ENCODE measurements at places on chromosomes 12 and 14. TPM values are rescaled to one million over a fixed set of nuclear protein-coding genes. Genes with fewer than 3 reads are reported as not detected.

KLRC2 gene
- total RNA-seq: not detected

RNASE7 gene
- total RNA-seq: not detected

SLC5A8 gene
- total RNA-seq: not detected

MMP17 gene
- not detected for total RNA-seq

DNA sequence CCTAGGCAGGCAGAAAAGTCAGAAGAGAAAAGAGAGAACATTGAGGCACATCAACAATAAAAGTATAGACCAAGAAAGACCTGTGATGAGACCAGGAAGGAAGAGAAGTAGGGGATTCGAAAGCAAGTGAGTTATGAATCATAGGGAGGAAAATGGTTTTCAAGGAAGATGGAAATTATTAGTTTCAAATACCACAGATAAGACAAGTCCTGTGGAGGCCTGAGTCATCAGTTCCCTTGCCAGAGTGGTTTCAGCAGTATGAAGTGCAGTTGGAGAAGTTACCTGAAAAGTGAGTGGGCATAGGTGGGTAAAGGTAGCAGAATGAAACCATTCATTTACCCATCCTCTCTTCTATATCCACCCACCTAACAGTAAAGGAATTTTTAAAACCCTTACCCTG is 25.2 kb upstream of the TSPAN8 start:
- H3K4me3 ChIP-seq: no peak overlapping the region
- DNase-seq: no peak
- no peaks in the 10 kb centered on the region for H3K27me3 ChIP-seq
- no peak overlapping the region for H3K27ac ChIP-seq
- no peaks in the 10 kb centered on the region for H3K4me1 ChIP-seq
- H3K36me3 ChIP-seq: no peaks in the 10 kb centered on the region

DNA sequence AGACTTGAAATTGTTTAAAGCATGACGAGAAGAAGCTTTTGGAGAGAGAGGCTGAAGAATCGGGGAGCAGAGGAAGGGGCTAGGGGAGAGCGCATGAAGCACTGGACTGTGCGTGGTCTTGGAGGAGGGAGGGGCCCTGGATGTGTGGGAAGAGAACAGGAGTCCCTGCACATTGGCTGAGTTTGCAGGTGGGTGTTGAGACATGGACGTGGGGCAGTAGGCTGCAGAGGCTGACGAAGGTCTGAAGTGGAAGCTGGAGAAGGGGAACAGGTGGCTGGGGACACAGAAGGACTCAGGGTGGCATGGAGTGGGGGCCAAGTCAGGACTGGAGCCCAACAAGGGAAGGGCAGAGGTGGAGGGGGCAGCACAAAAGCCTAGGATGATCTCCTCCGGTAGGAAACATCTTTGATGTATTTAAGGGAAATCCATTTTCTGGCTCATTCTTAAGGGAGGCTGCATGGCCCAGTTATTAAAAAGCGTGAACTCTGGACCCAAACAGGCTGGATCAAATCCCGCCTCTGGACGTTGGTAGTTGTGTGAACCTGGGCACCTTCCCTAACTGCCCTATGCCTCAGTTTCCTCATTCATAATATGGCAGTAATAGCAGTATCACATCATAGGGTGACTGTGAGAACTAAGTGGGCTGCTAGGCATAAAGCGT is 29.0 kb downstream of the ADGRD1 start:
- no peak overlapping the region for H3K27ac ChIP-seq
- DNase-seq: no peak
- H3K27me3 ChIP-seq: peaks cover 15% of the 10 kb centered on the region

DNA sequence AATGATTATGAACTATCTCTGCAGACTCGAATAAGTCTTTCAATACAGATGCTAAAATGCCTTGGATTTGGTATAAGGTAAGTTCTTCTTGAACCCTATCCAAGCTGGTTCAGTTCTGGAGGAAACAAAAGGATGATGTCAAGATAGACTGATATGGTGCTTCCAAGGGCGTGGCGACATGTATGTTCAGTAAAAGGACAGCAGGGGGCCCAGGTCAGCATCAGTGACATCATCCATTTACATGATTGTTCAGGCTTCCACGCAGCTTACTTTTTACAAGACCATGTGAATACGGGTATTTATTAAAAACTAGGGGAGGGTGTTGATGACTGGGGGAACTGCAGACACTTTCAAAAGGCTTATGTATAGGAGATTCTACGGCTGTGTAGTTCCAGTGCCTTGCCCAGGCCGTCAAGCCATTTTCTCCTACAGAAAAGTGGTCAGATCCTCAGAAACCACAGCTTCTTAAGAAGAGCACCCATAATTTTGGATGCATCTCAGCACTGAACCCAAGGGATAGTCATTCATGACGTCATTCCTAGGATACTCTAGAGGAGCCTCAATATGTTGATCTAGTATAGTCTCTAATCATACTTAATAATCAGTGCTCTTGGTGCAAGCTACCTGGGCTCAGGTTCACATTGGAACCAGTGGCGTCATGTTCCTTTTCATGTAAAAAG is 527.7 kb downstream of the FUT8 start:
- no peak overlapping the region for H3K27ac ChIP-seq
- DNase-seq: peak; percentile 44
- no peaks in the 10 kb centered on the region for H3K36me3 ChIP-seq
- no peak overlapping the region for H3K4me3 ChIP-seq

DNA sequence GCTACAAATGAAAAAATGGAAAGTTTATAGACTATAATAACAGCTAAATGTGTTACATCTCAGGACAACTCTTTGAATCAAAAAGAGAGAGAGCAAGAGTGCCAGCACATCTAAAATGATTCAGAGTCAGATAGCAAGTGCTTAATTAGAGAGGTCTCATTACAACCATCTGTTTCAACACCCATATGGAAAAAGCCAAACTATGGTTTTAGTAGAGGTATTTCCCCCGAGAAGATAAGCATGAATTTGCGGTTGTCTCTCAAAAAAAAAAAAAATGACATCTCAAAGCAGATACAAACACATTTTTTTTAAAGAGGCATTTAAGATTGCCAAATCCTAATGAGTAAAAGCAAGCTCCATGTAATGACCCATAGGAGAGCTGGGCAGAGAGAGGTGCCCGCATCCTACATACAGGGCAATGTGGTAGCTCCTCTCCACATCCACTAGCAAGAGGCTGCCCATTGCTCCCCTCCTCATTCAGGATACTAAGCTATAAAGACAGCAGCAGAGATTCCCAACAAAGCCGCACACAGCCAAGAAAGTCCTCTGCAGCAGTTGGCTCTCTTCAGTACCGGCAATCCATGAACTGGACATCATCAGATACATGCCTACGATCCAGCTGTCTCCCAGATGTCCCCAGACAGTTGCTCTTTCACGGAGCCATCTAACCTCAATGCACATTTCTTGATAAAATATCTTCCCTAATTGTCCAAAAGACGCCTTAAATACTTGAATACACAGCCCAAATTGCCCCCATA is 100.4 kb downstream of the EFCAB11 start:
- no peaks in the 10 kb centered on the region for H3K27me3 ChIP-seq
- H3K36me3 ChIP-seq: no peaks in the 10 kb centered on the region
- H3K4me3 ChIP-seq: no peak overlapping the region
- H3K27ac ChIP-seq: no peak overlapping the region

- H3K4me1 ChIP-seq: peaks cover 70% of the 10 kb centered on the region
- no peaks in the 10 kb centered on the region for H3K27me3 ChIP-seq
- no peak overlapping the region for H3K4me3 ChIP-seq
- no peak overlapping the region for H3K27ac ChIP-seq
- H3K36me3 ChIP-seq: peaks cover 12% of the 10 kb centered on the region
- no peak for DNase-seq
Observed at GRCh38 chr14:70664698-70665447, 23.2 kb downstream of the TTC9 start.

DNA sequence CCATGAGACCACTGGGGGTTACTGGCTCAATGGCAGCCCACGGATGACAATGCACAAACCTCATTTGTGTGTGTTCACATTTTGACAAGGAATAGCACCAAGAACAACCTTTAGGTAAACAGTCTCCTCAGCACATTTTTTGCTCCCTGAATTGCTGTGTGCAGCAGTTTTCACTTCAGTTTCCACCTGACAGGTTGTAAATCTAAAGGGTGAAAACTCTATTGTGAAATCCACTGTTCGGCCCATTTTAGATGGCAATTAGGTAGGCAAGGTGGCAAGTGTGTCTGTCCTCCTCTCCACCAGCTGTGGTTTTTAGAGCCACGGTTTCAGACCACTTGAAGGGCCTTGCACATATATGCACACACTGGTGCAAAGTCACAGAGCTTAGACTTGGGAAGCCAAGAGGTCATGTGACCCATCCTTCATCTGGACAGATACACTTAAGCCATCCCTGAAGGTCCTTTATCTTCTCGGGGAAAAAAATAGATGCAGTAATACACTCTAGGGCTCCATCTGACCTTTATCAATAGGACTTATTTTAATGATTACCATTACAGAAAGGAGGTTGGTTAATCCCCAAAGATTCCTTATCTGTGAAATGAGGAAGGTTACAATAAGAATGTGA is 23.2 kb downstream of the HAL start:
- H3K27ac ChIP-seq: no peak overlapping the region
- H3K36me3 ChIP-seq: no peaks in the 10 kb centered on the region
- H3K4me3 ChIP-seq: no peak overlapping the region
- H3K4me1 ChIP-seq: no peaks in the 10 kb centered on the region
- H3K27me3 ChIP-seq: no peaks in the 10 kb centered on the region

DNA sequence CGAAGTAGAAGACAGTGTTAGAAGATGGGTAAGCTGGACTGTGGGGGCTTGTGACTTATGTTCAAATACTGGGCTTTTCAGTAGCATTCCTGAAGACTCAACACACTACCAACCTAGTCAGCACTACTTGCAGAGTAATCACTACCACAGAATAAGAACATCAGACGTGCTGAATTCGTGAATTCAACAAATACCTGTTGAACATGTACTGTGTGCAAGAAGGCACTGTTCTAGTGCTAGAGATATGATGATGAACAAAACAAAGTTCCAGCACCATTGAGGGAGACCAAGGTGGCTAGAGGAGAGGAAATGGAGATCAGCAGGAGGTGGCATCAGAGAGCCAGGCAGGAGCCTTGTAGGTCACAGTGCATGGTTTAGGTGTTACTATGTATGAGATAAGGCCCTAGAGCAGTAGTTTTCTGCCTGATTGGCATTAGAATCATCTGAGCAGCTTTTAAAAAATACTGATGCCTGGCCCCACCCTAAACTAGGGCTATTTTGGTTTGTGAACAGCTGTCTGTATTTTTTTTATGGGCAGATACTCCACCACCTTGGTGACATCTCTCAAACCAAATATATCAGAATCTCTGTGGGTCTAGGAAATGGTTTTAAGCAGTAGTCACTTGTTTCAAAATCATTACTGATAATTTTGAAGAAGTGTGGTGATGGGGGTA is 26.8 kb downstream of the FERMT2 start:
- no peak overlapping the region for H3K27ac ChIP-seq
- no peak overlapping the region for H3K4me3 ChIP-seq
- no peaks in the 10 kb centered on the region for H3K36me3 ChIP-seq
- DNase-seq: peak; percentile 31
- H3K4me1 ChIP-seq: peaks cover 4% of the 10 kb centered on the region

GRCh38 chr14:32950584-32950983 is 11.9 kb downstream of the NPAS3 start:
- no peak overlapping the region for H3K4me3 ChIP-seq
- H3K27me3 ChIP-seq: peaks cover 18% of the 10 kb centered on the region
- no peak overlapping the region for H3K27ac ChIP-seq
- DNase-seq: no peak

GRCh38 chr14:34056046-34056445 is 105.2 kb upstream of the EGLN3 start:
- H3K27me3 ChIP-seq: peaks cover 18% of the 10 kb centered on the region
- no peak overlapping the region for H3K4me3 ChIP-seq
- H3K4me1 ChIP-seq: peaks cover 5% of the 10 kb centered on the region
- no peaks in the 10 kb centered on the region for H3K36me3 ChIP-seq
- no peak for DNase-seq

- peaks cover 11% of the 10 kb centered on the region for H3K36me3 ChIP-seq
- no peak for DNase-seq
- no peaks in the 10 kb centered on the region for H3K27me3 ChIP-seq
- H3K4me3 ChIP-seq: no peak overlapping the region
- H3K4me1 ChIP-seq: no peaks in the 10 kb centered on the region
Observed at GRCh38 chr12:117026343-117026742, 72.9 kb downstream of the TESC start.

DNA sequence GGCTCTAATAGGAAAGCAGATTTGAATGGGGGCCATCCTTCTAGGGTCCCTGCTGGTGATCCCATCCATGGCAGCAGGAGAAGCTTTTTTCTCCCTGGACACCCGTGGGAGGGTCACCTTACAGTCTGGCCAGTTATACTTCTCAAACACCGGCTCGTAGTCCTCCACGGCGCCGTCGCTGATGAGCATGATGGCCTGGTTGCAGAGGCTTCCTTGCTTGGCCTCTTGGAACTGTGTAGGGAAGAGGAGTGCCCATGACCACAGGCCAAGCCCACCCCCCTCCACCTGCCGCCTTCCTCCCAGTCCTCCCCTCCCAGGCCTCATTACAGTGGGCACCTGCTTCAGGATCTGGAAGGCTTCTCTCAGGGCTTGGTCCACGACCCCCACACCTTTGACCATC is 33.8 kb downstream of the CACNA2D4 start:
- no peak for DNase-seq
- H3K4me1 ChIP-seq: no peaks in the 10 kb centered on the region
- H3K4me3 ChIP-seq: no peak overlapping the region
- H3K27ac ChIP-seq: no peak overlapping the region
- no peaks in the 10 kb centered on the region for H3K36me3 ChIP-seq

Data from activated naive CD4-positive, alpha-beta T cell treated with anti-CD3 and anti-CD28 coated beads for 36 hours (primary cell).